ENCODE measurements at places on chromosomes 5 and 9. TPM values are rescaled to one million over a fixed set of nuclear protein-coding genes. Genes with fewer than 3 reads are reported as not detected.

- H3K4me3 ChIP-seq, result no peak overlapping the region
- H3K27ac ChIP-seq, result peak overlapping the region; percentile 48
- no peaks in the 10 kb centered on the region for H3K36me3 ChIP-seq
- H3K4me1 ChIP-seq, result peaks cover 9% of the 10 kb centered on the region
These were observed 80.3 kb upstream of the PHYKPL start for GRCh38 chr5:178312880-178313282.

The IFNA2 gene
- not detected for total RNA-seq

The REEP2 gene
- 3.8 TPM for total RNA-seq

The CBY3 gene
- not detected for total RNA-seq

DNA sequence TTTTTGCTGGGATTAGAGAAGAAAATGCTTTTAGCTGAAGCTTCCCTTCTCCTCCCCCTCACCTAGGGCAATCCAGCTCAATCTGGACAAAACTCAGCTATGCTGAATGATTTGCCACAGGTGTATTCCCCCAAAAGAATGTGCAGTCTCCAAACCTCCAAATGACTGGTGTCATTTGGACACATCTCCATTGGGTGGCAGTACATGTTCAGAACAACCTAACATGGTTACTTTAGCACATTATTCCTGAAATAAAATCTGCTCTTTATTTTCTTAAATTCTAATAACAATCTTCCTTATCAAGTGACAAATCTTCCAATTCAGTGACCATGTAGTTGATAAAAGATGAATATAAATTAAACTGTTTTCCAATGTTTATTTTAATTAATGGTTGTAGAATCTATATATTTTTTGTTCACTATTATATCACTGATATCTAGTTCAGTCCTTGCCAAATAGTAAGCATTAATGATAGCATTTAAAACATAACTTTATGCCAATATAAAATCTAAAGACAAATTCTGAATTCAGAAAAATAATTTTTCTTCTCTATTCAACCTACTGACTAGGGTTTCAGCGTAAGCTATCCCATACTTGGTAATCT, 61.3 kb upstream of the MOCS2 start:
- H3K4me1 ChIP-seq, result no peaks in the 10 kb centered on the region
- DNase-seq, result no peak
- no peak overlapping the region for H3K4me3 ChIP-seq
- no peaks in the 10 kb centered on the region for H3K36me3 ChIP-seq

DNA sequence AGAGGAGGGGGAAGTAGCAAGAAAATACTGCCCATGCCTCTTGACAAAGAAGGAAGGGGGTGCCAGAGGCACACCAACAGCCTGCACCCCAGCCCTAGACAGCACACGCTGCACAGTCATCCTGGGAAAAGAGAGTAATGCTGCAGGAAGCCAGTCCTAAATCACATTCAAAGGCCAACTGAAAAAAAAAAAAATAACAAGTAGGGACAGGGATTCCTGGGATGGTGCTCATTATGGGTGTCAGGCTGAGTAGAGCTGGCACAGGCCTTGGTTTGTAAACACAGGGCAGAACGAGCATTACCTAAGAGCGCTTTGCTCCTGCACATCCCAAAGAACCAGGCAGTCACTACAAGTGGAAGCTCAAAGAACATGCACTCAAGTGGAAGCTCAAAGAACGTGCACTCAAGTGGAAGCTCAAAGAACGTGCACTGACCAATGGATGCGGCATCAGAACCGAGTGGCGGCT, 7.8 kb downstream of the RAPGEF1 start:
- peaks cover 58% of the 10 kb centered on the region for H3K4me1 ChIP-seq
- H3K36me3 ChIP-seq, result no peaks in the 10 kb centered on the region
- H3K4me3 ChIP-seq, result no peak overlapping the region
- no peak for DNase-seq
- H3K27me3 ChIP-seq, result no peaks in the 10 kb centered on the region
- H3K27ac ChIP-seq, result peak overlapping the region; percentile 72

- H3K27ac ChIP-seq, result no peak overlapping the region
- H3K27me3 ChIP-seq, result no peaks in the 10 kb centered on the region
- no peaks in the 10 kb centered on the region for H3K4me1 ChIP-seq
- DNase-seq, result no peak
- no peak overlapping the region for H3K4me3 ChIP-seq
These were observed 122.7 kb downstream of the FSTL4 start for GRCh38 chr5:133489632-133490031.

- no peaks in the 10 kb centered on the region for H3K36me3 ChIP-seq
- H3K4me1 ChIP-seq, result peaks cover 6% of the 10 kb centered on the region
- no peak overlapping the region for H3K27ac ChIP-seq
- no peak overlapping the region for H3K4me3 ChIP-seq
- DNase-seq, result no peak
- H3K27me3 ChIP-seq, result no peaks in the 10 kb centered on the region
These were observed 1.5 kb downstream of the ZCCHC7 start for GRCh38 chr9:37121881-37122280.

- DNase-seq, result no peak
- H3K27ac ChIP-seq, result no peak overlapping the region
- H3K27me3 ChIP-seq, result no peaks in the 10 kb centered on the region
- peaks cover 36% of the 10 kb centered on the region for H3K4me1 ChIP-seq
These were observed 158.8 kb downstream of the DEPDC1B start for GRCh38 chr5:60540856-60541805.

GRCh38 chr5:60195083-60195482, 301.6 kb upstream of the PDE4D start:
- no peaks in the 10 kb centered on the region for H3K27me3 ChIP-seq
- H3K27ac ChIP-seq, result no peak overlapping the region
- no peak for DNase-seq

GRCh38 chr5:68253624-68254585, 38.3 kb downstream of the PIK3R1 start:
- H3K27me3 ChIP-seq, result no peaks in the 10 kb centered on the region
- no peaks in the 10 kb centered on the region for H3K36me3 ChIP-seq
- peak overlapping the region; percentile 81 for H3K27ac ChIP-seq
- H3K4me3 ChIP-seq, result peak overlapping the region; percentile 33

- DNase-seq, result no peak
- no peaks in the 10 kb centered on the region for H3K36me3 ChIP-seq
- H3K4me1 ChIP-seq, result no peaks in the 10 kb centered on the region
- no peak overlapping the region for H3K4me3 ChIP-seq
These were observed 30.7 kb upstream of the ERAP1 start for GRCh38 chr5:96838201-96839070.

The IL7R gene
- 10.6 TPM for total RNA-seq

The MAP1B gene
- 8.2 TPM for total RNA-seq

DNA sequence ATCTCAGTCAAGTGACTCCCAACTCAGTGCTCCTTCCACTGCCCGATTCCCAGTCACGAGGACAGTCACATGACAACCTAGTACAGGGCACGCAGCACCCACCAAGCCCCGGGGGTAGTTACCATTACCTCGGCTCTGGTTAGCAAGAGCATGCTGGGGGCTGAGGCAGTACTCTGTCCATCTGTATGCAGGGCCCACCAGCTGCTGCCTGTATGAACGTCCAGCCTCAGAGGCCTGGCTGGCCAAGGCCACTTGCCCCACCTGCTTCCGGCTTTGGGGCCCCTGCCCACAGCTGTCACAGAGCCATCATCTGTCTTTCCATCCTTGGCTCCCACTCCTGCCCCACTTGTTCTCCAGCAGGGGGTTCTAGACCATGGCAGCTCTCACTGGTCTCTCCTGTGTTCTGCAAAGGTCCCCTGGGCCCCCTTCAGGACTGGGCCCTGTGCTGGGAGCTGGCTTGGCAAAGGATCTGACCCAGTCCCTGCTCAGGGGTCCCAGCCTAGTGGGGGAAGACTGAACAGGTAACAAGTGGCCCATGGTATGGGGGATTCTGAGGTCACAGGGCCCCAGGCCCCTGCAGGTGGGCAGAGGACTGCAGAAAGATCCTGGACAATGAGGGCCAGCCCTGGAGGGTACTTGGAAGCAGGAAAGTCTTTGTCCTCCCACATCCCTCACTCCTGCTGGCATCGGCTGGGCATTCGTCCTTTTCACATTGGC, 3.3 kb downstream of the RPL35 start:
- no peaks in the 10 kb centered on the region for H3K27me3 ChIP-seq
- peaks cover 40% of the 10 kb centered on the region for H3K4me1 ChIP-seq
- peaks cover 51% of the 10 kb centered on the region for H3K36me3 ChIP-seq
- DNase-seq, result no peak
- no peak overlapping the region for H3K27ac ChIP-seq
- H3K4me3 ChIP-seq, result no peak overlapping the region

The FOXD4L3 gene
- total RNA-seq, result 0.31 TPM

The KCTD16 gene
- not detected for total RNA-seq

The FOXB2 gene
- not detected for total RNA-seq

GRCh38 chr9:137430723-137431415, 7.7 kb downstream of the NOXA1 start:
- DNase-seq, result no peak
- H3K27me3 ChIP-seq, result no peaks in the 10 kb centered on the region
- no peak overlapping the region for H3K4me3 ChIP-seq

GRCh38 chr9:125472926-125473701, 211.5 kb downstream of the GAPVD1 start:
- H3K4me3 ChIP-seq, result no peak overlapping the region
- H3K36me3 ChIP-seq, result no peaks in the 10 kb centered on the region
- peak overlapping the region; percentile 32 for H3K27ac ChIP-seq
- no peaks in the 10 kb centered on the region for H3K27me3 ChIP-seq
- no peak for DNase-seq
- H3K4me1 ChIP-seq, result peaks cover 4% of the 10 kb centered on the region

GRCh38 chr5:64149268-64149667, 16.4 kb upstream of the RNF180 start:
- DNase-seq, result no peak
- H3K4me3 ChIP-seq, result no peak overlapping the region
- H3K27me3 ChIP-seq, result no peaks in the 10 kb centered on the region
- no peak overlapping the region for H3K27ac ChIP-seq

The SH3TC2 gene
- 2.5 TPM for total RNA-seq

The MOCS2 gene
- 26.1 TPM for total RNA-seq

The FAM153A gene
- 6.3 TPM for total RNA-seq

The SERINC5 gene
- total RNA-seq, result 38.9 TPM

DNA sequence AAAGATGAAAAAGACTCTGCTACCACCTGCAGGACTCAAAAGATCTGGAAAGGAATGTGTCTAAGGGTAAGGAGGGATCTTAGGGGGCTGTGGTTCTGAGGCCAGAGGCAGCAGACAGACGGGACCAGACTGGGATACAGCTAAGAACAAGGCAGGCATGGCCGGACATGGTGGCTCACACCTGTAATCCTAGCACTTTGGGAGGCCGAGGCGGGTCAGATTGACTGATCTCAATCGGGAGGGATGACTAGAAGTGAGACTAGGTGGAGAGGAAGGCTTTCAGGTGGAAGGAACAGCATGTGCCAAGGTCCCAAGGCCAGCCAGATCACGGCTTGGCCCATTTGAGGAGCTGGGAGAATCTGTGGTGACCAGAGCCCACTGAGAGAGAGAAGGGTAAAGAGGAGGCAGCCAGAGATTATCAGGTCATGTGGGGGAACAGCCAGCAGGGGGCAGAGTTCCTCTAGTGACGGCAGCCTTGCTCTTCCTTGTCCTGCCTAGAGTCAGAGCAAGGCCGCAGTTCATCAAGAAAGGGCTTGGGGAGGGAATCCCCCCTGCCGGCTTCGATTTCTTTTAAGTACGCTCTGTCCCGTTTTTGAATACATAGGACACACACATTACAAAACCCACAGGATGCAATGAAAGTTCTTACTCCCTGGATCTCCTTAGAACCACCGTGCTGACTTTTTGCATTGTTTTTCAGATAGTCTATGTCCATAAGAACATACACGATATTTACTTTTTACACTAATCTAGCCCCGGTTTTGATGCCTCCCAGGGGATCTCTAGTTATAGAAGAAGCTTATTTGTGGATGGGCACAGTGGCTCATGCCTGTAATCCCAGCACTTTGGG, 2.6 kb upstream of the OLFML2A start:
- peaks cover 31% of the 10 kb centered on the region for H3K4me1 ChIP-seq
- no peak overlapping the region for H3K27ac ChIP-seq
- H3K36me3 ChIP-seq, result no peaks in the 10 kb centered on the region
- DNase-seq, result no peak
- no peak overlapping the region for H3K4me3 ChIP-seq

GRCh38 chr5:139131062-139131461, 67.1 kb downstream of the SIL1 start:
- H3K27me3 ChIP-seq, result no peaks in the 10 kb centered on the region
- H3K36me3 ChIP-seq, result no peaks in the 10 kb centered on the region
- no peak overlapping the region for H3K4me3 ChIP-seq

DNA sequence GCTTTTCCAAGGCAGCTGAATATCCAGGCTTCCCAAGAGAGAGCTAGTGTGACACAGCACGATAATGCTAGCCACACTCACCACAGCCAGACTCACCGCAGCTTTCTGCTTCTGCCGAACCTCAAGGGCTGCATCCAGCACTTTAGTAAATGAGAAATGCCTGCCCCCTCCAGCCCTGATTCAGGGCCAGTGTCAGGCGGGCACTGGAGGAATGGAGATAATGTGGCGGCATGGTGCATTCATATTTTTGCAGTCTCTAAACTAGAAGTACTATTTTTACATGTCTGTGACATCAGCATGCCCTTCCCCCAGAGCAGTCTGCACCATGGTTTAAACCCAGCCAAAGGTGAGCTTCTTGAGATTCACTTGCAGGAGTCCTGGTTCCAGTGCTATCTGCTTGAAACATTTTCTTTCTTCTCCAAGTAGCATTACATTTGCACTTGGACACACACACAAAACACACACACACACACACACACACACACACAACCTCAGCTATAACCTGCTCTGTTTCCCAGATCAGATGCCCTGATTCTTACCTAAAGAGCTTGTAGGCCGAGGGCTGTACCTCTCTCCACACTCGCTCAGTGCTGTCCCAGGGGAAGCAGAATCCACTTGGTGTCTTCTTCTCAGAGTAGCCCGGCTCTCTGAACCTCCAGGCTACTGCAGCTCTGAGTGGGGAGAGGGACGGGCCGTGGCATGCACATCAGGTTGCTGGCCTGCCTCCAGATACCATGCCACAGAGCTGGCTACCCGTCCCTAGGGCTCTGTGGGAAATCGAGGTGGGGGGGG, at the start of gene FGF1:
TSS of gene FGF1 (minus strand) at position 673 of the 792 bp plus-strand sequence. CDS start 71,963 bp downstream, outside the sequence.
- peaks cover 23% of the 10 kb centered on the region for H3K4me1 ChIP-seq
- H3K27ac ChIP-seq, result peak within 1 kb of the TSS; percentile 0
- no peaks in the 10 kb centered on the region for H3K36me3 ChIP-seq
- no peaks in the 10 kb centered on the region for H3K27me3 ChIP-seq

DNA sequence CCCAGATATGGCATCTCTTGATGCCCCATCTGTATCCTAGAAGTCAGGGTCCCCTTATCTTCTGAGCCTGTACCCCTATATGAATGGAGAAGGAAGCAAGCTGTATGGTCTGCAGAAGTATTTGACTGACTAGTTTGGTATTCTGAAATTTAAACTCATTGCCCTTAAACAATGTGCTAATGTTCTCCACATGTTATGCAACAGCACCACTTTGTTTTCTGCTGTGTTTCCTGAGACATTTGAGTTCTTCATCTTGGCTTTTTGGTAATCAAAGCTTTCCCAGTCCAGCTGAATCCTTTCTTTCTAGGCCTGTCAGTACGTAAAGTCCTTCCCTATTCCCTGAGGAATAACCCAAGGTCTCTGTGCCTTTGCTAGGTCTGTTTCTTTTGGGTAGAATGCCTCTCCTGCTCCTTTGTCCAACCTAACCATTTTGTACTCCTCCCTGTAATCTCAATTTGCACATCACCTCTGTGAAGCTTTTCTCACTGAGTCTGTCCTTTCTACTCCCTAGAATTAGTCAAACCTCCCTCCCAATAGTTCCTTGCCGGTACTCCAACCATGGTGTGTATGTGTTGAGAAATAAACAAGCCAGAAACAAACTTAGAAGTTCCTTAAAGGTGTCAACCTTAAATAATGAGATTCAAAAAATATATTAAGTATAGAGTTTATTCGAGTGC, 72.1 kb upstream of the HSPB3 start:
- H3K4me1 ChIP-seq, result no peaks in the 10 kb centered on the region
- H3K27me3 ChIP-seq, result no peaks in the 10 kb centered on the region
- no peak overlapping the region for H3K27ac ChIP-seq
- H3K36me3 ChIP-seq, result no peaks in the 10 kb centered on the region

The NR3C1 gene
- 24.2 TPM for total RNA-seq

Measured in esophagus squamous epithelium (tissue), 5 donors.